HFFc6 (cell line): ENCODE measurements at places on chromosomes 6 and 20. TPM values are rescaled to one million over a fixed set of nuclear protein-coding genes. Genes with fewer than 3 reads are reported as not detected.

Gene UBD
- total RNA-seq = not detected in 2 replicates

DNA sequence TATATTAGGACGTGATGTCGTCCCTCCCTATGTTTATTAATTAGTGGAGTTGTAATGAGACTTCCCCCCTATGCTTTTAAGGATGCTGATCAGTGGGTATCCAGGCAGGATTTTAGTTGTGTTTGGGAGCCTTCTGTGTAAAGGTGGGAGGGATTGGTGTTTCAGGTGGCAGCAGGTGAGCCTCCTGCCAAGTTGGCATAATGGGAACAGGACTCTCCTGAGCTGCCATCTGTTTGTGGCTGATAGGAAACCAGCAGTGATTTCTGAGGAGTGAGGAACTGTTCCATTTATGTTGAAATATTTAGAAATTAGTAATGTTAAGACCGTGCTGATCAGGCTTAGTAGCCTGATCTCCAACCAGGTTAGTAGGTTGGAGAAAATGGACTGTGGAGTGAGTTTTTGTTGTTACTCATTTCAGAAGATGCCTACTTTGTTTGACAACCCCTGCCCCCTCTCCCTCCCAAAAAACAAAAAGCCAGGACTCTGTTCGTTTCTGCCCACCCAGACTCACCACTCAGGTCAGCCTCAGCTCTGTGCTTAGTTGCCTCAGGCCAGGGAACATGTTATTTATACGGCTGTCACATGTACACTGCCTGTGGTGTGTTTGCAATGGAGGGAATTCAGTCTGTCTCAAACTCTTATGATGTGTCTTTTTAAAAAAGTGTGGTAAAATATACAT is 55.4 kb upstream of the TULP4 start:
- peaks cover 43% of the 10 kb centered on the region for H3K4me1 ChIP-seq
- peaks cover 20% of the 10 kb centered on the region for H3K36me3 ChIP-seq
- H3K4me3 ChIP-seq = no peak overlapping the region
- H3K27me3 ChIP-seq = no peaks in the 10 kb centered on the region

Gene TMEM63B
- 44.9 to 55.1 TPM (median 50.7 TPM) in 3 replicates for total RNA-seq

DNA sequence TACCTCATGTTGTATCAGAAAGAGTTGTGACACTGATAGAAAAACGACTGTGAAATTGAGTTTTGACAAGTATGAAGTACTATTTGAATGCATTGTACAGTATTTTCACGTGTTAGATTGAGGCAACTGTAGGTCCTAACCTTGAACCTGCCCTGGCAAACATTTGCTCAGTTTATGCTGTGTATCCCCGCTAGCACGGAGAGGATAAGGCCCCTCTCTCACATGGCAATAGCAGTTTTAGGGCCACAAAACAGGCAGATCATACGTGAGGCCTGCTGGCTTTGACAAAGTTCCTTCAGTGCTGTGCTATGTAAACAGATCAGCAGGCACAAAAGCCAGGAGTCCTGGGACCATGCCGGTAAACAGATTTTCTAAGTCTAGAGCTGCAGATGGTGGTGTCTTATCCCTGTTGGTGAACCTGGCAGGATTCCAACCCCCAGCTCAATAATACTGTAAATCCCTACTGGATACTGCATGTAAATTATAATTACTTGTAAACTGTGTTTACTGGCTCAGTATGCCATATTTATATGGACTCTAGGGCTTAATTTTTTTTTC is 23.8 kb upstream of the FAM217A start:
- no peak overlapping the region for H3K4me3 ChIP-seq
- H3K36me3 ChIP-seq = no peaks in the 10 kb centered on the region; the same call in 1 of the 2 replicates
- no peak for DNase-seq
- H3K27ac ChIP-seq = no peak overlapping the region
- H3K4me1 ChIP-seq = peaks cover 6% of the 10 kb centered on the region

Gene IL17F
- not detected in 3 replicates for total RNA-seq

GRCh38 chr6:70657706-70658105 is 10.0 kb upstream of the SMAP1 start:
- H3K4me3 ChIP-seq = no peak overlapping the region
- no peaks in the 10 kb centered on the region for H3K4me1 ChIP-seq
- peaks cover 8% of the 10 kb centered on the region for H3K27me3 ChIP-seq

- no peaks in the 10 kb centered on the region for H3K27me3 ChIP-seq
- no peaks in the 10 kb centered on the region for H3K36me3 ChIP-seq
- no peak overlapping the region for H3K27ac ChIP-seq
- no peak overlapping the region for H3K4me3 ChIP-seq
These were observed 107.2 kb upstream of the CENPW start for GRCh38 chr6:126232671-126233070.

DNA sequence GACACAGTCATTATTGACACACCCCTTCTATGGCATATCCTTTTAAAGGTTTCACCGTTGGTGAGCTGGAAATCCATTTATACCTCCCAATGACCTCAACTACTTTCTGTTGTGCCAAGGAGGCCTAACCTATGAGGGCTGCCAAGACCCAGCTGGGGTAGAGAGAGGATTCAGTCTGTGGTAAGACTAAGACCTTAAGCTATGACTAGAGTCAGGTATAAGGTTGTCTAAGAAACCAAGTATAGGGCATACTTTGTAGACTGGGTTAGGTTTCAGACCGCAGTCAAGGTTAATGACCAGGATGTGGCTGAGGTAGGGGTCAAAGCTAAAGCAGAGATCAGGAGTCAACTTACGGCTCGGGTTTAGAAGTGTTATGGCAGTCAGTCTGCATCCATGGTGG is 641.2 kb upstream of the CHD6 start:
- H3K27ac ChIP-seq = no peak overlapping the region
- peaks cover 5% of the 10 kb centered on the region; the same call in 1 of the 2 replicates for H3K36me3 ChIP-seq
- H3K27me3 ChIP-seq = no peaks in the 10 kb centered on the region
- no peak for DNase-seq

Gene IGF2R
- 84.4 to 108 TPM (median 96.7 TPM) in 3 replicates for total RNA-seq

- DNase-seq = no peak
- peak overlapping the region; percentile 97 for H3K4me3 ChIP-seq
- peaks cover 2% of the 10 kb centered on the region; the same call in 1 of the 2 replicates for H3K27me3 ChIP-seq
These were observed 4.5 kb downstream of the FOXO3 start for GRCh38 chr6:108565091-108565766.

- DNase-seq = no peak
- H3K36me3 ChIP-seq = no peaks in the 10 kb centered on the region
- H3K27ac ChIP-seq = no peak overlapping the region
- peaks cover 23% of the 10 kb centered on the region for H3K4me1 ChIP-seq
- H3K4me3 ChIP-seq = no peak overlapping the region
These were observed 6.7 kb downstream of the TCEA2 start for GRCh38 chr20:64069614-64070243.

DNA sequence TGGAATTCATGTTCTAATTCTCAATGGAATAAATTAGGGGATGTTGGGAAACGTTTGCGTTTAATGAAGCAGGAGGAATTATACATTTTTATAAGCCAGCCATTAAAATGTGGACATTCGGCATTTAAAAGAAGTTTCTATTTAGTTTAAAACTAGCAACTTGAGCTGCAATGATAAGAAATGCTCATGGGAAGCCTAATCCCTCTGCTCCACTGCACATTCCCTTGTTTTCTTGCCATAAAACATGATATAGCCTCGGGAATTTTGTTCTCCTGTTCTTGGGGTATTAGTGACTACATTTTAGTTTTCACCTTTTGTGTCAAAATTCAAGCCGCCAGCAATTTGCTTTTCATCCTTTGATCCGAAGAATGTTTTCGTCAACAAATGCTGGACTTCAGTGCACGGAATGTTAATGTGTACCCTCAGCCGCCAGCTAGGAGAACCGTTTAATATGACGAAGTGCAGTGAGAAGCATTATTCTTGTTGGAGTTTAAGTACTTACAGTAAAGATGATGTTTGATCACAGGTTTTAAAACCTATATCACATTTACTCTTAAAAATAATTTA is 137.9 kb downstream of the HIVEP1 start:
- no peak overlapping the region for H3K4me3 ChIP-seq
- 0 out of 2 replicates have a peak overlapping the region, but pooled peaks have one; percentile 89 for H3K27ac ChIP-seq
- peaks cover 36% of the 10 kb centered on the region for H3K4me1 ChIP-seq
- H3K36me3 ChIP-seq = no peaks in the 10 kb centered on the region; the same call in 1 of the 2 replicates
- H3K27me3 ChIP-seq = no peaks in the 10 kb centered on the region
- DNase-seq = no peak

DNA sequence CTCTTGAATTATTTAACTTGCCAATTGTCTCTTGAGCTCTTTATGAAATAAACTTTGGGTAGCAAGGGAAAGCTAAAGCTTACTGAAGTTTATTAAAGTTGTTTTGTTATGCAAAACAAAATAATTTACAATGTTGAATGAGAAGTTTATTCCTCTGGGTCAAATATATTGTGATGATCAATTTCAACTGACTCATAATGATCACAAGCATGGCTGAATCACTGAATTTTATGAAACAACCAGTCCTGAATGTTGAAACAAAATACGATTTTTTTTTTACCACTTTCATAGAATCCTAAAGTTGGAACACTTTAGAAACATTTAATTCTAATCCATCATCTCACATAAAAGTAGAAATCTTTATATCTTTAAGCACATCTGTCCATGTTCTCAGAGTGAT is 110.3 kb downstream of the RWDD2A start:
- no peak overlapping the region for H3K4me3 ChIP-seq
- H3K27me3 ChIP-seq = peaks cover 2% of the 10 kb centered on the region; the same call in 1 of the 2 replicates
- peaks cover 7% of the 10 kb centered on the region for H3K4me1 ChIP-seq
- no peak overlapping the region for H3K27ac ChIP-seq
- H3K36me3 ChIP-seq = peaks cover 20% of the 10 kb centered on the region

DNA sequence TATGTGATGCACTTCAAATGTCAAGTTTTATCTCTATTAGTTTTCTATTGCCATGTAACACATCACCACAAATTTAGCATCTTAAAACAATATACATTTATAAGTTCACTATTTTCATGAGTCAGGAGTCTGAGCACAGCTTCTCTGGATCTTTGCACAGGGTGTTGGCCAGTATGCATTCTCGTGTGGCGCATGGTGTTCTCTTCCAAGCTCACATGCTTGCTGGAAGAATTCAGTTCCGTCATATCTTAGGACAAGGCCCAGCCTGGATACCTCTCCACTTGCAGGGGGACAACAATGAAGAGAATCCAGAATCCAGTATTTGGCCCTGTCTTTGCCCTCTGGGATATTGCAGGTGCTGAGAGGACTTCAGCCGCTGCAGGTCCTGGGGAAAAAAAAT is 51.0 kb upstream of the ECI2 start:
- peaks cover 21% of the 10 kb centered on the region for H3K27me3 ChIP-seq
- H3K27ac ChIP-seq = no peak overlapping the region
- DNase-seq = no peak
- no peak overlapping the region for H3K4me3 ChIP-seq

GRCh38 chr20:33250666-33251065 is 14.9 kb downstream of the BPIFA1 start:
- H3K36me3 ChIP-seq = no peaks in the 10 kb centered on the region
- no peaks in the 10 kb centered on the region for H3K4me1 ChIP-seq
- DNase-seq = no peak
- H3K4me3 ChIP-seq = no peak overlapping the region

GRCh38 chr20:753897-754635 is 14.2 kb downstream of the SLC52A3 start:
- H3K36me3 ChIP-seq = no peaks in the 10 kb centered on the region
- DNase-seq = no peak
- peaks cover 65% of the 10 kb centered on the region for H3K27me3 ChIP-seq
- no peaks in the 10 kb centered on the region for H3K4me1 ChIP-seq
- no peak overlapping the region for H3K4me3 ChIP-seq

Gene L3MBTL3
- 7.4 and 10.6 TPM in 2 replicates for total RNA-seq

GRCh38 chr20:52425253-52425652 is 233.7 kb upstream of the ZFP64 start:
- H3K4me3 ChIP-seq = peak overlapping the region; percentile 16
- peaks cover 8% of the 10 kb centered on the region; the same call in 1 of the 2 replicates for H3K4me1 ChIP-seq
- H3K27me3 ChIP-seq = peaks cover 9% of the 10 kb centered on the region
- DNase-seq = no peak
- H3K36me3 ChIP-seq = peaks cover 8% of the 10 kb centered on the region; the same call in 1 of the 2 replicates

DNA sequence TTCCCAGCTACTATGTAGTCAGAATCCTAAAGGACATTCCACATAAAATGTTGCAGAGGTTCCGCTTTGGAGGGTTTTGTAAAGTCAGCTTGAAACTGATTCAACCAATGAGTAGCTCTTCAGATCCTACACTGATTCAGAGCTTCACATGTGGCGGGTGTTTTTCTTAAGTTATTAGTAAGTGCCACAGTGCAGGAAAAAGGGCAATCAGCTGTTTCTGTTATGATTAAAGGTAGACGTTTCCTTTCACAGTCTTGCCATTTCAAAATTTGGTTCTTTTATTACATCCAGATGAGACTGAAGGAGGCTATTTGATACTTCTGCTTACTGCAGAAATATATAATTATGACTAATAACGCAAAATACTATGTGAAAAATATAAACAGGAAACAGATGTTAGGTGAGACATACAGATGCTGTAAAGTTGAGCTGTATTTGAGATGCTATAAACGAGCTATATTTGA is 443.9 kb downstream of the CDKAL1 start:
- peak overlapping the region; percentile 48 for H3K27ac ChIP-seq
- peak; percentile 44 for DNase-seq
- H3K36me3 ChIP-seq = no peaks in the 10 kb centered on the region
- H3K4me3 ChIP-seq = peak overlapping the region; percentile 50

DNA sequence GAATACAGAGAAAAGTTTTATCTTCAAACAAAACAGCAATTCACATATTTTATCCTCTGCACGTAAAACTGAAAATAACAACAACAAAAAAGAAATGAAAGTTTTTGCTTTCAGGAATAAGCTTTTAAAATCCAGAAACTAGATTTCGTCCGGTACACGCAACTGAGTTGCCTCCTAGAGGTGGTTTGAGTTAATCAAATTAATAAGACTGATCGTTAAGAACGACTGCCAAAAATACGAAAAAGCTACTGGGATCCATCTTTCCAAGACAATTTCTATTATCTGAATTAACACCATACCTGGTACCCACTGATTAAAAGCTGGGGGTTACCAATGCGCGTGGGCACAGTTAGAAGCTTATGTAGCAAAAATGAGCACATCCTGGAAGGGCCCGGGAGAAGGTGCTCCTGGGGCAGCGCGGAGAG is 669 bp downstream of the PDCD2 start:
- peaks cover 2% of the 10 kb centered on the region; the same call in 1 of the 2 replicates for H3K27me3 ChIP-seq
- peaks cover 22% of the 10 kb centered on the region for H3K4me1 ChIP-seq
- H3K4me3 ChIP-seq = peak overlapping the region; percentile 98
- peaks cover 36% of the 10 kb centered on the region for H3K36me3 ChIP-seq

DNA sequence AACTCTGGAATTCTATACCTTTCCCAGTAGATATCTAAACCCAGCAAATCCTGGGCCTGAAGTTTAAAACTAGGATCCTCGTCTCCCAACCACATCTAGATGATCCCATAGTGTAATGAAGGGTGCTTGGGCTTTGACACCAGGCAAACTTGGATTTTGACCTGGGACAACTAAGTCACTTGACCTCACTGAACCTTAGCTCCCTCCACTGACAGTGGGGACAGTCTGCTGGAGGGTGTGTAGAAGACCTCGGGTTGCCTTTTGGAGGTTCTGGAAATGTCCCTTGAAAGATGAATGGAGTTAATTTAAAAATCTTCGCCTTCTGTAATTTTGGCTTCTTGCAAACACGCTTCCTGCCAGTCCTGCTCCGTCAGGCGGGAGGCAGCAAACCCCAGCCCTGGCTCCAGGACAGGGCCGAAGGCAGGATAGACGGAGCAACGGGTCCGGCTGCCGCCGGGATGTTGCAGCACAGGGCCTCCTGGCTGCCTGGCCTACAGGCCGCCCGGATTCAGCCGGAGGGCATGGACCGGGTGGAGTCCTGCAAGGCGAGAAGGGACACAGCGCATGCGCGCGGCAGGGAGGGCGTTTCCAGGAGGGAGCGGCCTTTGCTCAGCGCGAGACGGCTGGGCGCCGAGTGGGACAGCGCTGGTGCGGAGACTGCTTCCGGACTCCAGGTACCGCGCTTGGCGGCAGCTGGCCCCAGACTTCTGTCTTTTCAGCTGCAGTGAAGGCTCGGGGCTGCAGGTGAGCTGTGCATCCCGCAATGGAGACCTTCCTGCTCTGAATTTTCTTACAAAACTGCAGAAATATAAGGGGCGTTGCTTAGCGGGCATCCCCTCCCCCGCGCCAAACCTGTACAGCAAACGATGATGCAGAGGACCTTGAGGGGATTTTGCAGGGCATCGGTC is at the start of gene TMEM14A:
TMEM14A (plus strand) TSS at position 612 of the 908 bp plus-strand sequence. CDS start 5,990 bp downstream, outside the sequence.
- peak within 1 kb of the TSS; percentile 79 for H3K27ac ChIP-seq
- peak within 1 kb of the TSS; percentile 94 for H3K4me3 ChIP-seq
- peaks cover 48% of the 10 kb centered on the region for H3K4me1 ChIP-seq
- DNase-seq = peak; percentile 95
